Stimulated activated CD4-positive, alpha-beta T cell treated with anti-CD3 and anti-CD28 coated beads, TNF-alpha, amount 100 ng/mL, for 1 hour (primary cell): ENCODE measurements at places on chromosomes 5 and 9.

DNA sequence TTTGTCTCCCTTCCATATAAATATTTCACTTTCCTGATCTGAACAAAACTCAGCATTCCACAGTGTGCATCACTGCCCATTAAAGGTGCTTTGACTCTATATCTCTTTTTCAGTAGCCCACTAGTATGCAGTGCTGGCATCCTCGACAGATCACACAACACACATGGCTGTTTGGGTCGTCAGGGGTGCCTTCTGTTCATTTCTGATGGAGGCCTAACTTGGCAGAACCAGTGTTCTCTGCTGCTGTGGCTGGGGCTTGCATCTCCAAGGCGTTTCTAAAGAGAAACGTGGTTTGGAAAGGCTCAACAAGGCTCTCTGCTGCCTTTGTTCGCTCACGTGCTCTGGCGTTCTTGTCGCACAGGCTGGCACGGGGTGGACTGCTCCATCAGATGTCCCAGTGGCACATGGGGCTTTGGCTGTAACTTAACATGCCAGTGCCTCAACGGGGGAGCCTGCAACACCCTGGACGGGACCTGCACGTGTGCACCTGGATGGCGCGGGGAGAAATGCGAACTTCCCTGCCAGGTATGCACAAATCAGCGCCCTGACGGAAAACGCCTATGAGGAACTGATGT, 97.7 kb upstream of the PRRC1 start:
- no peak for DNase-seq

DNA sequence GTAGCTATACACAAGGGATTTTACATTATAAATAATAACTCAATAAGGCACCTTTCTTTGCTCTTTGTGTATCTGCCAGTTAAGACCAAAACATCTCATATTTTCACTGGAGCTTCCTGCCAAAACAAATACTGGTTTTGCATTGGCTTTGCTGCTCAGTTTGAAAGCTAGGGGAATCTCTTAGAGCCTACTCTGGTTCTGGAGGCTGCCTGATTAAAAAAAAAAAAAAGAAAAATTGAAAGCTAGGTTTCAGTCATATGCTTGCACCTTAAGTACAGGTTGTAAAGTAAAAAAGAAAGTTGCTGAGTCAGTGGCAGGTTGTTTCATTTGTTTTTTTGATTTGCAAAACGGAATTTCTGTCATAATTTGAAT, 2.3 kb downstream of the DENND4C start:
- DNase-seq = no peak

GRCh38 chr5:161157925-161158324, 305.9 kb upstream of the ATP10B start:
- DNase-seq = no peak

DNA sequence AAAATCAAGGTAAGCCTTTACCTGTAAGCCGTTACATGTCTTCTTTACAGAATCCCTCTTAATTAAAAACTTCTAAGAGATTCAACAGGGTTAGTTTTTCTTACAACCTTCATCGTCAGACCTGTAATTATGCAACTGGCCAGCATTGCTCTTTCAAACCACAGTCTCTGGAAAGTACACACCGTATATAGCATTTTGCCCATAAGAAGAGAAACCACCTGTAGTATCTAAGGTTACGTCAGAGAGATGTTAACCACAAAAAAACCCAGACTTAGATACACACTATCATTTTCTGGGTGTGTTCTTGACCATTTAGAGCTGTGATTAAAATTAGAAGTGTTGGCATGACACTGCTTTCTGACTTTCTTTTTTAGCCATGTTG, 140.0 kb downstream of the MUSK start:
- DNase-seq = no peak

DNA sequence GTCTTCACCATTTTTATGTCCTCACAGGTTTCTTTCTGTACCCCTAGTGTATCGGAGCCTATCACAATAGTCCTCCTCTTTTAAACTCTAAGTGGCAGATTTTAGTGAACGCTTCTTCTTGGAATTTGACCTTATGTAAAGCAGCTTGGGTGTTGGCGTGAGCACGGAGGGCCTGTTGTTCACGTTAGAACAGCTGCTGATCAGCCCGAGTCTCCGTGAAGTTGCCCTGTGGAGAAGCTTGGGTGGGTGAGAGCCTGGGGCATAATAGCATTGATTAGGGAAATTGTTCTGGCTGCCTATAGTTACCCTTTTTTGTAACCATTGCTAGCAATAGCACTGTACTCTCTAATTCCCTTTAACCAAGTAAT, 167.0 kb upstream of the OTULINL start:
- DNase-seq = no peak

DNA sequence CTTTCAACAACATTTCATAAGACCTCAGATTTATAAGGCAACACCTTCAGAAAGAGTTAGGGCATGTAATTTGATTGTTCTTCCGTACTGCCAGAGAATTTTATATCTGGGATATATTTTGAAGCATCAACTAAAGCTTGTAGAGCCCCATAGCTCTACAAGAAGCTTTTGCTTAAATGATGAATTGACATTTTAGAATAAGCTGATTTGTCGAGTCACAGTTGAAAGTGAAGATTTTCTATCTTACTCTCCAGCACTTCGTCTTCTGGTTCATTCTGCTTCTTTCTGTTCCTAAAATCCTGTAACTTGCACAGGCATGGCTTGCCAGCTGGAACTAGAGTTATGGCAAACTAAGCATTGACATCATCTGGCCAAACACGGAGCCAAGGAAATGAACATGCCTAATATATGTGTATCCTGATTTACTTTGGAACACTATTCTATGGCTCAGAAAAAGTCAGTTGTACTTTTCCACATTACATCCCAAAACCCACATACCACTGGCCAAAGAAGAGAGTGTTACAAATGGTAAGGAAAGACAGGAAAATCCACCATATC, 68.6 kb upstream of the MAST4 start:
- DNase-seq = no peak

GRCh38 chr9:136733611-136734010, 9.1 kb downstream of the LCN10 start:
- DNase-seq = no peak

DNA sequence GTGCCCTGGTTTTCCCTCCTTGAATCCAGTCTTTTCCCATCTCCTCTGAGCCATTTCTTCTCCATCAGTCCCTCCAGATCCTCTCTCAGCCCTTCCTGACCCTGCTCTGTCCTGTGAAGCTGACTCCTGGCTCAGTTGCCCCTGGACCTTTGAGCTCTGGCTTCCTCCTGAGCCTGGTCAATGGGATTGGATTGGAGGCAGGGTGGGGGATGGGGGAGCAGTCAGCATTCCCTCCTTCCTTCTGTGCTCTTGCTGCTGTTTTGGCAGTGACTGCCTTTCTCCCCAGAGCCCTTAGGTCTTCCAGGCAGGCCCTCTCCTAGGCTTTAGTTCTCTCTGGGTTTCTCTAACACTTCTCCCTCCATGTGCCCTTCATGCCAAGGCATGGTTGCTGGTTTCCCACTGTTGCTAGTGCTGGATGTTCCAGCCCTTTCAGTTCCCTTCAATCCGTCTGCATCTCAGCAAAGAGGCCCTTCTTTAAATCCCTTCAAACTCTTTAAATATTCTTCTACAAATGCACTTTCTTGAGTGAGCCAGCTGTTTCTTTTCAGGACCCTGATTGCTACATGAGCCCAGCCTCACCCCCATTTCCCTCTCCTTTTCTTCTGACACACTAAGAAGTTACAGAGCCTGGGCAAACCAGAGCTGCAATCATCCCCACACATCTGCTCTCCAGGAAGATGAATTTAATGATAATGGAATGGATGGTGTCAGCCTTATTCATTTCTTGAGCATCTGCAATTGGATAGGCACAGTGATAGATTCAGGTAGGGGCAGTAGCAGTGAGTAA, 2.2 kb downstream of the TNFSF15 start:
- DNase-seq = no peak

DNA sequence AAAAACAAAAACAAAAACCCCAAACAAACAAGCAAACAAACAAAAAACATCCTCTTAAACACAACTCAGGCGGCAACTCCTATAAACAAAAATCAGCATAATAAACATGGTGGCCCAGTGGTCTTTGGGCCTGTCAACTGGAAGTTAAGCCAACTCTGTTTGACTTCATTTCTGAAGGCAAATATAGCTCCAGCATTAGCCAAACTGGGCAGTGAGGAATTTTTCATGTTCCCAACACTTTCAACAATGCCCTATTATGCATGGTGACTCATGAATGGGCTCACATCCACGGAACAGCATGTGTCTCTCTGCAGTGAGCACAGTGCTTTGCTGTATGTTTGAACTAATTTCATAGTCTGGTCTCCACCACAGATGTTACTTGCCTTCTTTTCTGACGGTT, 143.9 kb upstream of the STC2 start:
- DNase-seq = no peak

GRCh38 chr9:14906644-14907359, 3.4 kb downstream of the FREM1 start:
- DNase-seq = no peak

- DNase-seq = no peak
These were observed 5.8 kb upstream of the BICD2 start for GRCh38 chr9:92770360-92770995.

- DNase-seq = no peak
These were observed at the start of gene LCP2 for GRCh38 chr5:170297589-170298462. Gene LCP2, minus strand, starts transcription at chr5:170297777. Its CDS starts 166 bp downstream, at chr5:170297611.

GRCh38 chr5:107531308-107531707, 139.4 kb downstream of the EFNA5 start:
- DNase-seq = no peak

DNA sequence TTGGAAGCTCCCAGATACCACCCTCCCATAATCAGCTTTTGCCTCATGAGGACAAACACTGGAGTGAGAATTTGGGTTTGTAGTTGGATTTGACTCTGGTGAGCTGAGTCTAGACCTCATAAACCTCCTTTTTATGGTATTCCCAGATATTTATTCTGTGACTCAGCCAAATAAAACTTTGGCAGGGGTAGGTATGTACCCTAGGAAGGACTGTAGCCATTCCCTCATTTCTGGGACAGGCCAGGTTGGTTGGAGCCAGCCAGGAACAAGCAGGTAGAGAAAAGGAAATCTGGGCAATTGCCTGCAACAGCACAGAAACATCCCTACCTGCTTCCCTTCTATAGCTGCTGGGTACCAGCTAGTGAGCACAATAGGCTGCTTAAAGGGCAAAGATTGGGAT, 19.4 kb downstream of the ENHO start:
- DNase-seq = no peak

DNA sequence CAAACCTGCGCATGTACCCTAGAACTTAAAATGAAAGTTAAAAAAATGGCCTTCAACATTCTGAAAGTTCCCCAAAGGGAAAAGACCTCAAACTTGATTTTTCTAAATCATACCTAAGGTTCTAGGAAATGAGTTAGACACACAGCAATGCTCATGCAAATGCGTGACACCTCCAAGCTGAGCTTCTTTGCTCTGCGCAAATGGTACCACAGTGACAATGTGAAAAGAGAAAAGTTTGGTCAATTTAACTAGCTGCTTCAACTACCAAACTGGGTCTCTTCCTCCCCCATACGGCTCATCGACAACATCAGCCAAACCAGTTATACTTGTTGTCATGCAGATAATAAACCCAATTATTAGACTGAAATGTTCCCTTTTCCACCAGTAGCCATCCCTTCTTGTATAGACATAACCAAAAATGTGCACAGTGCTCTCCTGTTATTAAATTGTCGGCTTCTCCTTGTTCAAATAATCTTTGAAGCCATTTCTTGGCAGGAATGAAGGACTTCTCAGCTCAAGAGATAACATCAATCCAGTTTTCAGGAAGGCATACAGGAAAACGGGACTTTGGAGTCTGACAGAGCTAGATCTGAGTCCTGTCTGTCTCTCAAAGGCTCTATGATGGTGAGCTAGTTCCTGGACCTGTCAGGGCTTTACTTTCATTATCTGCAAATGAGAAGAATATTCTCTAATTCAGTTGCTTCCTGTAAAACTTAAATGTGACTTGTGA, 185.6 kb upstream of the NR3C1 start:
- DNase-seq = no peak

GRCh38 chr9:28155671-28156070, 582.4 kb upstream of the C9orf72 start:
- no peak for DNase-seq
